ENCODE measurements at places on chromosomes 1 and 21.

DNA sequence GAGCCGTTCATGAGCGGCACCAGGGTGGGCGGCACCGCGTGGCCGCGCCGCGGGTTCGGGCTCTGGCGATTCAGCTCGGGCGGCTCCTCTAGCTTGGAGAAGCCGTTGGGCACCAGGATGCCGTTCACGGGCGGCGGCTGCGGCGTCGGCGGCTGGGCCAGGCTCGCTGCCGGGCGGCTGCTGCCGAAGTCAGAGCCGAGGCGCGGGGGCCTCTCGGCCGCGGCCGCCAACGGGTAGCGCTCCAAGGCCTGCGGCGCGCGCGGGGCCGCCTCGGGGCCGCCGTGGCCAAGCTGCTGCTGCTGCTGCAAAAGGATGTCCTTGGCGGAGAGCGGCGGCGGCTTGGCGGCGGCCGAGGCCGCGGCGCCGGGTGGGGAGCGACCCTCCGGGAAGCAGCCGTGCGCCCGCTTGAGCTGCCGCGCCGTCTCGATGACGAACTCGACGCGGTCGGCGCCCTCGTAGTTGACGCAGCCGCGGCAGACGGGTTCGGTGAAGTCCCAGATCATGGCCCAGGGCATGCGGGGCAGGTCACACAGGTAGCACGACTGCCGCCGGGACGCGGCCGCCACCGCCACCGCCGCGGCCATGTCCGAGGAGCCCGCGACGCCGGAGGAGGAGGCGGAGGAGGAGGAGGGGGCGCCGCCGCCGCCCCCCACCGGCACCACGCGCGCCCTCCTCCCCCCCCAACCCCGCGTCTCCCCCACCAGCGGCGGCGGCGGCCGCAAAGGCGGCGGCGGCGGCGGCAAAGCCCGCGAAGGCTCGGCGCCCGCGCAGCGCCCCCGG lies 877 bp downstream of the IRF2BP2 start:
- peaks cover 41% of the 10 kb centered on the region for H3K36me3 ChIP-seq
- peak overlapping the region; percentile 94 for H3K27ac ChIP-seq
- peak; percentile 67 for DNase-seq
- no peaks in the 10 kb centered on the region for H3K27me3 ChIP-seq
- peaks cover 68% of the 10 kb centered on the region for H3K4me1 ChIP-seq

DNA sequence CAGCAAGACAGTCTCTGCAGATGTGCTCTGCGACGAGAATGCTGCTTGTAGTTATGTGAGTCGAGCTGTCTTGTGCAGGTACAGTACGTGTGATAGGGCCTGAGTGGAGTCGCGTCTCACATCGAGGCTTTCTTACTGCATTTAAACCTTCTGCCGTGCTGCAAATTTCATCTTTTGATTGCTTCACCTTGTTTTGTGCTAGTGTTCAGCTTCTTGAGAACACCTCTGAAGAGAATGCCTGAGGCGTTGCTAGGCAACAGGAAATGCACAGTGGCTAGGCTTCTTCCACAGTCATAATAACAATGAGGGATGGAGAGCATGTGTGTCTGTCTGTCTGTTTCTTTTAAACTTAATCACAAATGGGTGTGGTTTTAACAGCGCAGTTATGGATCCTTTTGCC lies 52.9 kb downstream of the MRPS6 start:
- peaks cover 26% of the 10 kb centered on the region for H3K36me3 ChIP-seq
- H3K27me3 ChIP-seq: no peaks in the 10 kb centered on the region
- no peak for DNase-seq
- H3K4me1 ChIP-seq: no peaks in the 10 kb centered on the region
- H3K4me3 ChIP-seq: no peak overlapping the region
- no peak overlapping the region for H3K27ac ChIP-seq

GRCh38 chr1:30852026-30852425 lies 56.5 kb downstream of the SDC3 start:
- H3K27ac ChIP-seq: no peak overlapping the region
- no peak overlapping the region for H3K4me3 ChIP-seq
- H3K27me3 ChIP-seq: peaks cover 23% of the 10 kb centered on the region
- H3K4me1 ChIP-seq: no peaks in the 10 kb centered on the region
- no peaks in the 10 kb centered on the region for H3K36me3 ChIP-seq

- no peaks in the 10 kb centered on the region for H3K4me1 ChIP-seq
- no peaks in the 10 kb centered on the region for H3K36me3 ChIP-seq
- no peak overlapping the region for H3K4me3 ChIP-seq
- no peak overlapping the region for H3K27ac ChIP-seq
- DNase-seq: no peak
Measured at GRCh38 chr1:36638268-36638667, 155.6 kb upstream of the CSF3R start.

DNA sequence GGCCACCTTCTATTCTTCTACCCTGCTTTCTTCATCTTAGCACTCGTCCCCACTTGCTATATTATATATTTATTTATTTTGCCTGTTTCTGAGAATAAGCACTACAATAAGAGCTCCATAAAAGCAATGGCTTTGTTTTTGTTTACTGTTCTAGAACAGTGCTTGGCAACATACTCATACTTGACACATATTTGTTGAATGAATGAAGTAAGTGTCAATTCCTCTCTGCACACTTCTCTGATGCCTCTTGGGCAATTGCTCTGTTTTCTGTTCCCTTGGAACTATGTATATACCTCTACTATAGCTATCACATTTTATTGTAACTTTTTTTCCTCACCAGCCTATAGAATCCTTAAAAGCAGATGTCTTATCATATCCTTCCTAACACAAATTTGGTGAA lies 7.5 kb upstream of the SLC19A2 start:
- no peak overlapping the region for H3K4me3 ChIP-seq
- H3K36me3 ChIP-seq: no peaks in the 10 kb centered on the region
- H3K4me1 ChIP-seq: peaks cover 7% of the 10 kb centered on the region
- no peaks in the 10 kb centered on the region for H3K27me3 ChIP-seq
- no peak overlapping the region for H3K27ac ChIP-seq

DNA sequence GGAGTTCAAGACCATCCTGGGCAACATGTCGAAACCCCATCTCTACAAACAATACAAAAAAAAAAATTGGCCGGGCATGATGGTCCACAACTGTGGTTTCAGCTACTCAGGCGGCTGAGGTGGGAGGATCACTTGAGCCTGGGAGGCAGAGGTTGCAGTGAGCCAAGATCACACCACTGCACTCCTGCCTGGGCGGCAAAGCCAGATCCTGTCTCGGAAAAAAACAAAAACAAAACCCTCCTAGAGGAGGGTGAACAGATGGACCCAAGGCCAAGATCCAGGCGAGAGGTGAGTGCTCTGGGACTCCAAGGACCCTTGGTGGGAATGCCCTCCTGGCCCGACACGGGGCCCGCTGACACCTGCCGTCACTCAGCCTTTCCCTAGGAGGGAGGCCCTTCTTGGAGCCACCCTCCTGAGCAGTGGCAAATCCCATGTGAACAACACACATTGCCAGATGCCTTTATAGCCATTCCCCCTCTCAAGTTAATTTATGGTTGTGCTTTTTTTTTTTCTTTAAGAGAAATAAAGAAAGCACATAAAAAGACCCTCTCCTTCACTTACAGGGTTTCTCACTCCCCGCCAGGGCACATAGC lies 380 bp downstream of the TFF2 start:
- no peak for DNase-seq
- no peaks in the 10 kb centered on the region for H3K4me1 ChIP-seq
- no peaks in the 10 kb centered on the region for H3K27me3 ChIP-seq

DNA sequence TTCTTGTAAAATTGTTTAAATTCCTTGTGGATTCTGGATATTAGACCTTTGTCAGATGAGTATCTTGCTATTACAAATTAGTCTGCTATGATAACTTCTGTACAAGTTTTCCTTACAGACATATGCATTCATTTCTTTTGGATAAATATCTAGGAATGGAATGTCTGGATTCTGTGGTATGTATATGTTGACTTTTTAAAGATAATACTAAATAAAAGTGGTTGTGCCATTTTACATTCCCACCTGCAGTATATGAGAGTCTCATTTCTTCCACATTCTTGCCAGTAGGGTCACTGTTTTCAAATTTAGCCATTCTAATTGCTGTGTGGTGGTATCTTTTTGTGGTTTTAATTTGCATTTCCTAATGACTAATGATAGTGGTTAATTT lies 53.9 kb downstream of the SYDE2 start:
- no peaks in the 10 kb centered on the region for H3K27me3 ChIP-seq
- H3K4me3 ChIP-seq: no peak overlapping the region
- H3K4me1 ChIP-seq: no peaks in the 10 kb centered on the region
- no peak for DNase-seq

DNA sequence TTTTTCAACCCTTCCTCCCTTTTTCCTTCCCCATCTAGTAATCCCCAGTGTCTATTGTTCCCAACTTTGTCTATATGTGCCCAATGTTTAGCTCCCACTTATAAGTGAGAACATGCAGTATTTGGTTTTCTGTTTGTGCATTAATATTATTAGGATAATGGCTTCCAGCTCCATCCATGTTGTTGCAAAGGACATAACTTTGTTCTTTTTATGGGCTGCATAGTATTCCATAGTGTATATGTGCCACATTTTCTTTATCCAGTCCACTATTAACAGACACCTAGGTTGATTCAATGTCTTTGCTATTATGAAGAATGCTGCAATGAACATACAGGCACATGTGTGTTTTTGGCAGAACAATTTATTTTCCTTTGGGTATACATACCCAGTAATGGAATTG lies 121.0 kb upstream of the C1orf105 start:
- no peak overlapping the region for H3K27ac ChIP-seq
- no peak overlapping the region for H3K4me3 ChIP-seq
- DNase-seq: no peak
- no peaks in the 10 kb centered on the region for H3K4me1 ChIP-seq
- no peaks in the 10 kb centered on the region for H3K36me3 ChIP-seq
- no peaks in the 10 kb centered on the region for H3K27me3 ChIP-seq

- no peaks in the 10 kb centered on the region for H3K27me3 ChIP-seq
- peaks cover 88% of the 10 kb centered on the region for H3K36me3 ChIP-seq
- no peak overlapping the region for H3K4me3 ChIP-seq
- H3K27ac ChIP-seq: no peak overlapping the region
Measured at GRCh38 chr21:34880401-34880800, 168.7 kb downstream of the RUNX1 start.

All from common myeloid progenitor, CD34-positive (primary cell).